Right ventricle myocardium inferior (tissue), 1 donor: ENCODE measurements at places on chromosomes 12 and 14.

DNA sequence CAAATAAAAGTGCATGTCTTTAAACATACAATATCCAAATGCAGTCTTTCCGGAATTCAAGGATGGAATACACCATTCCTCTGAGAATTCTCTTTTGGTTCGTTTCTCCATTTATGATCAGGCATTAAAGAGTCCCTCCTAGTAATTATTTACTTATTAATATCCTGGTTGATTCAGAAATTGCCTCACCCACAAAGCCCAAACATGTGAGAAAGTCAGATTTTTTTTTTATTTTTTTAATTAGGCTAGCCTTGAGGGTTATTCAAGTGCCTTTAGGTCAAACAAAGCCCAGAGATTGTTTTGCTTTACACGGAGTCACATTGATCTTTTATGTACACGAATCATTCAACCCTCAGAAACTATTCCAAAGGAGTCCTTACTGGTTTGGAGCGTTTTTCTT, 6.4 kb upstream of the TSPAN8 start:
- DNase-seq: no peak

DNA sequence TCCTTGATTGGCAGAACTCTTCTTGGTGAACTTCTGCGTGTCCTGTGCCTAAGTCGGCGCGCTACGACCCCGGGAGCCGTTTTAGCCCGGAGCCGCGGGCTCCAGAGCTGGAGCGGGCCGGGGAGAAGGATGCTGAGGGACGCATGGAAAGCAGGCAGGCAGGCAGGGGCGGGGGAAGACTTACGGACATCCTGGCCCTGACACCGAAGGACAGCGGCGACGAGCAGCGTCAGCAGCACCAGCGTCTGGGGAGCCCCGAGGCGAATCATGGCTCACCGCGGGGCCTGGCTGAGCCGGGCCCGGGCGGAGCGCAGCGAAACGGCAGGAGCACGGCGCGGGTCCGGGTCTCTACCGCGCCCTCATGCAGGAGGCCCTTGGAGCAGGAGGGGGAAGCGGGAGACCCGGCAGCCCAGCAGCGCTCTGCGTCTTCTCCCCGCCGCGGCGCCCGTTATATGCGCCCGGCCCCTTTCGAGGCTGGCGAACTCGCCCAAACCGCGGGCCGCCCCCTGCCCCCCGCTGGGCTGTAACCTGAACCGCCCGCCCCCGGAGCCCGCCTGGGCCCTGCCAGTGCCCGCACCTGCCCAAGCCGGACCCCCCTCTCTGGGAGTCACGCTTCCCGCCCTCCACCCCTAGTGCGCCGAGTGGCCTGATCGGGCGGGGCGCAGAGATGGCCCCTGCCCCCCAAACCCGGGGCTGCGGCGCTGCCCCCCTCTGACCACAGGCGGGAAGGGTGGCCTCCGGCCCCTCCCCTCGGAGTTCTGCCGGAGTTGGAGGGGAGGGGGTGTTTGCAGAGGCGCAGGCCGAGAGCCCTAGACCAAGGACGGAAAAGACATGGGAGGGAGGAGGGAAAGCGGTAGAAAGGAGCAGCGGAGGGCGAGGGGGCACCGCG, at the start of gene COL2A1:
COL2A1 (minus strand) TSS at position 424 of the 889 bp plus-strand sequence; CDS start at position 269, 155 bp downstream.
- no peak for DNase-seq

DNA sequence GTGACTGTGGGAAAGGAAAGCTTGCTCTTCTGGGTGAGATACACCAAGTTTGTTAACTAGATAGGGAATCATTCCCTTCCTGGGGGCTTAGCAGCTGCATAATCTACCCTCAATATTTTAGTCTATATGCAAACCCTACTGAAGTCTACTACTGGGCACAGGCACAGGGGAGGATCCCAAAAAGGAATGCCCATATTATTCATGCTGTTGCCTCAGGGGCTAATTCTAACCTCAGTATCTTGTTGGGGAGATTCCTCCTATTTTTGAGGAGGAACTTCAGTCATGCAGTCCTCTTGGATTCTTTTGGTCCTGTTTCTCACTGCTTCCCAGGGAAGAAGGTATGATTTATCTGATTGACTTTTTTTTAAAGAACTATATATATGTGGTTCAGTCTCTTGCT, 58.9 kb upstream of the ANKS1B start:
- DNase-seq: no peak

GRCh38 chr12:7642876-7643309, 22.8 kb downstream of the APOBEC1 start:
- DNase-seq: no peak

DNA sequence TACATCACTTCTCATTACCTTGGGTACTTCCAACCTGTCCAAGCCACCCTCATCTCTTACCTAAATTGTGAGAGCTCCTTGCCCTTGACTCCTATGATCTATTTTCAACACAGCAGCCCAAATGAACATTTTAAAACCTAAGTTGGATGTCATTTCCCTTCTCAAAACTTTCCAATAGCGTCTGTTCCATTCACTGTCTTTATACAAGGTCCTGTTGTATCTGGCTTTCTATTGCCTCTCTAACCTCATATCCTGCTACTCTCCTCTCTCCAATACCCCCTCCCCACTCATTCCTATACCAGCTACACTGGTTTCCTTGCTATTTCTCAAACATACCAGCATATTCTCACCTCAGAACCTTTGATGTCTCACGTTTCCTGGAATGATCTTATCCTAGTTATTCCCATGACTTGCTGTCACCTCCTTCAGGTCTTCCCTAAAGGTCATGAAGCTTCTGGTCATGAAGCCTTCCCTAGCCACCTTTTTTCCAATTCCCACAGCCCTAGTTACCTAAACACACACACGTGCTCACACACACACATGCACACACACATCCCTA, 4.1 kb upstream of the KANSL2 start:
- DNase-seq: no peak

DNA sequence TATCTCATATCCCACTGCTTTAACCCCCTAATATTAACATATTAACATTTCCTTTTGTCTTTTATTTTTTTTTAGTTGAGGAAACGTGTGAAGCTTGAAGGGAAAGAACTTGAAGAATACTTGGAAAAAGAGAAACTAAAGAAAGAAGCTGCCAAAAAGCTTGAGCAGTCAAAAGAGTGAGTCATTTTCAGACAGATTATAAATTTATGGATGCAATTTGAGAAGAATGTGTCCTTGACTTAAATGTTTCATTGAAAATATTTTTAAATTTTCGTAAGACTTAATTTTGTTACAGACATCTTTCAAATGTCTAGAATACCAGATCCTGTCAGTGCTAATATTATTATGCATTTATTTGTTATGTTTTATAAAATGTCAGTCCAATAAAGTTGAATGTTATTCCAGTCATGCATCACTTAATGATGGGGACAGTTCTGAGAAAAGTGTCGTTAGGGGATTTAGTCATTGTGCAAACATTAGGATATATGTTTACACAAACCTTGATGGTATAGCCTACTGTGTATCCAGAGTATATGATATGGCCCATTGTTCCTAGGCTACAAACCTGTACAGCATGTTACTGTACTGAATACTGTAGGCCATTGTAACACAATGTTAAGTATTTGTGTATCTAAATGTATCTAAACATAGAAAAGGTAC, 32.6 kb downstream of the CPSF2 start:
- DNase-seq: no peak

DNA sequence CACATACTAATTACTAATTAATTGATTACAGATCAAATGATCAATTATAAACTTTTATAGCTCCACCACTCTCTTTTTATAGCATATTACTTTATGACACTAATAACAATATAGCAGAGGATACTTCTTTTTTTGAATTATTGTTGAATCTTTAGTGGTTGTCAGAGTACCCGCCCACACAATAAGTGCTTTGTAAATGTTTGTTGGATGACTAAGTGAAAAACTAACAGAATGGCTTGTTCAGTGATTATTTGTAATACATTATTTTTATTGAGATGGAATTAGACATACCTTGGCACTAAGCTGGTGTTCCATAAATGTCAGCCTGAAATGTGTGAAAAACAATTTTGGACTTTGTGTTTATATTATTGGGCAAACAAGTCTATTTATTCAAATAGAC, 670.5 kb upstream of the ATXN7L3B start:
- no peak for DNase-seq

GRCh38 chr14:21940887-21941856, 267.6 kb upstream of the OR4E1 start:
- DNase-seq: no peak
